ENCODE measurements at places on chromosomes 11 and 22.

- H3K27ac ChIP-seq = peak overlapping the region; percentile 90
- H3K4me1 ChIP-seq = peaks cover 30% of the 10 kb centered on the region
- peak overlapping the region; percentile 87 for H3K4me3 ChIP-seq
- no peaks in the 10 kb centered on the region for H3K36me3 ChIP-seq
Observed at GRCh38 chr22:46044621-46045458, 67.9 kb upstream of the WNT7B start.

DNA sequence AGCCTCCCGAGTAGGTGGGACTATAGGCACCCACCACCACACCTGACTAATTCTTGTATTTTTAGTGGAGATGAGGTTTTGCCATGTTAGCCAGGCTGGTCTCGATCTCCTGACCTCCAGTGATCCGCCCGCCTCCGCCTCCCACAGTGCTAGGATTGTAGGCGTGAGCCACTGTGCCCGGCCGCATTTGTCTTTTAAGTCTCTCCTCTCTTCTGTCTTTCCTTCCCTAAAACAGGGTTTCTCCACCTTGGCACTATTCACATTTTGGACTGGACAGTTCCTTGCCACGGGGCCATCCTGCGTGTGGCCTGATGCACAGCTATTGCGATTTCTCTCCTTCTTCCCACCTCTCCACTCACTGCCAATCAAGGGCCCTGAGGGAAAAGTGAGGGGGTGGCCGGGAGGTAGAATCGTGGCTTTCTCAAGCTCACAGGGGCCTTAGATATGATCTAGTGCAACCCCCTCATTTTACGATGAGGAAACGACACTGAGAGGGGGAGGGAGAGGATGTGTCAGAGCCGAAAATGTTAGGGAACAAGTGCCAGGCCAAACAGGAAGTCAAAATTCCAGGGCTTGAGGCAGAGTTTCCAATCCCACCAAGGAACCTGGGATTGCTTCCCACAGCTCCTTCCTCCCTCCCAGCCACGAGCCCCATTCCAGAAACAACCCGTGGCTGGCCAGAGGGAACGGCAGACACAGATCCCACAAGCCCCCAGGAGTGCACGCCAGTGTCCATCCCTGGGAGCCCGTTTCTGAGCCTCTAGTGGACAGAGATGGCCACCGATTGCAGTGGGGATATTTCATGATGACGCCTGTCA is 21.2 kb downstream of the SCGB1A1 start:
- H3K27me3 ChIP-seq = peaks cover 3% of the 10 kb centered on the region
- peak; percentile 26 for DNase-seq
- peak overlapping the region; percentile 80 for H3K27ac ChIP-seq

DNA sequence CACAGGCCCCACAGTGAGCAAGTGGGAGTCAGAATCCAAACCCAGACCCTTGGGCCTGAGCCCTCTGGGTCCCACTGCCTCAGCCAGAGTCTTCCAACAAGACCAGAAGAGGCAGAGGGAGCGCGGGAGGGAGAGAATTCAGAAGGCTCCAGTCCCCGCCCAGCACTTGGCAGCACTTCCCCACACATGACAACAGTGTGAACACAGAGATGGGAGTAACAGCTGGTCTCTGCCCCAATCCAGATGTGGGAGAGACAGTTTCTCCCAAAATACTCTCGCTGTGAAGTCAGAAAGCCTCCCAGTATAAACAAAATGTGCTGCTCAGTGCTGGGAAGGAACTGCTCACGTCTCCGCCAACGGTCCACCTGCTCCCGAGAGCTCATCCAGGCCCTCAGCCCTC is 219.9 kb downstream of the MN1 start:
- no peak for DNase-seq
- H3K27me3 ChIP-seq = peaks cover 24% of the 10 kb centered on the region
- H3K27ac ChIP-seq = no peak overlapping the region
- H3K36me3 ChIP-seq = no peaks in the 10 kb centered on the region
- H3K4me1 ChIP-seq = no peaks in the 10 kb centered on the region

- no peaks in the 10 kb centered on the region for H3K27me3 ChIP-seq
- peaks cover 65% of the 10 kb centered on the region for H3K4me1 ChIP-seq
- peak overlapping the region; percentile 50 for H3K27ac ChIP-seq
- H3K4me3 ChIP-seq = no peak overlapping the region
Observed at GRCh38 chr11:128022007-128022368, 565.4 kb downstream of the ETS1 start.

- H3K27me3 ChIP-seq = no peaks in the 10 kb centered on the region
- peaks cover 37% of the 10 kb centered on the region for H3K36me3 ChIP-seq
- no peak overlapping the region for H3K27ac ChIP-seq
- no peak overlapping the region for H3K4me3 ChIP-seq
Observed at GRCh38 chr22:30333707-30334087, 7.0 kb upstream of the TBC1D10A start.

DNA sequence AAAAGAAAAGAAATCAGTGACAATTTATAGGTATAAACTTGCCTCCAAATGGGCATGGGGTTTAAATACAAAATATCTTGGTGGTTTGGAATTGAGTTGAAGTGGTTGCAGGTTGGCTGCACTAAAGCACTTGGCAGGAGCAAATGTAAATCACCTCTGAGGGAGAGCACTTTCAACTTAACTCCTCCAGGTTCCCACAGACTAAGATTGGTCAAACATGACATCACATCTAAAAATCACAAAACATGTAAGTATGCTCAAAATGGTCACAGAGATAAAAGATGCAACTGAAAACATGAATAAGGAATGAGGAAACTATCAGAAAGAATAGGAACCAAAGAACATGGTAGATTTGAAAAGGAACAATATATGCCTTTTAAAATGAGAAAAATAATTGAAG is 12.3 kb upstream of the SHANK3 start:
- H3K27me3 ChIP-seq = no peaks in the 10 kb centered on the region
- peaks cover 17% of the 10 kb centered on the region for H3K4me1 ChIP-seq
- H3K4me3 ChIP-seq = no peak overlapping the region
- peaks cover 4% of the 10 kb centered on the region for H3K36me3 ChIP-seq
- H3K27ac ChIP-seq = no peak overlapping the region
- DNase-seq = no peak

GRCh38 chr11:126687477-126687876 is 313.1 kb downstream of the KIRREL3 start:
- H3K4me1 ChIP-seq = peaks cover 7% of the 10 kb centered on the region
- H3K4me3 ChIP-seq = no peak overlapping the region
- H3K27me3 ChIP-seq = no peaks in the 10 kb centered on the region
- peaks cover 14% of the 10 kb centered on the region for H3K36me3 ChIP-seq

GRCh38 chr22:43571181-43571580 is 159.4 kb downstream of the MPPED1 start:
- H3K27ac ChIP-seq = no peak overlapping the region
- H3K4me3 ChIP-seq = no peak overlapping the region
- H3K36me3 ChIP-seq = peaks cover 5% of the 10 kb centered on the region
- DNase-seq = no peak

- no peaks in the 10 kb centered on the region for H3K27me3 ChIP-seq
- H3K4me1 ChIP-seq = no peaks in the 10 kb centered on the region
- DNase-seq = no peak
- H3K27ac ChIP-seq = no peak overlapping the region
- H3K4me3 ChIP-seq = no peak overlapping the region
Observed at GRCh38 chr22:48755059-48755949, 1072.4 kb downstream of the BRD1 start.

DNA sequence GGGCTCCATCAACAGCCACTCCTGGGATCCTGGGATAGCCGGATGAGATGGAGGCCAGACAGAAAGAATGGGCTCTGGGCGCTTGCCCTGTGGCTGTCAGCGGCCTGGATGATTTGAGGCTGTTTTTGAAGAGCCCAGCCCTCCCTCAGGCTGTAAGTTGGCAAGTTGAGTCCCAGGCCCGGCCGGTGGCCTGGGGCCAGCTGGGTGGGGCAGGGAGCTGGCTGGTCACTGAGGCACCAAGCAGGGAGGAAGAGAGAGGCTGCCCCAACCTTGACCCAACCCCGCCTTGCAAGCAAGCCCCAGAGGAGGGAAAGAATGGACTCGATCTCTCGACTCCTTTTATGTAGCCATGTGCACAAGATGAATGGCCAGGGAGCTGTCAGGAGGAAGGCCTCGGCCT is 34.9 kb downstream of the RIBC2 start:
- H3K27me3 ChIP-seq = peaks cover 2% of the 10 kb centered on the region
- peaks cover 61% of the 10 kb centered on the region for H3K4me1 ChIP-seq
- DNase-seq = no peak
- H3K4me3 ChIP-seq = no peak overlapping the region

DNA sequence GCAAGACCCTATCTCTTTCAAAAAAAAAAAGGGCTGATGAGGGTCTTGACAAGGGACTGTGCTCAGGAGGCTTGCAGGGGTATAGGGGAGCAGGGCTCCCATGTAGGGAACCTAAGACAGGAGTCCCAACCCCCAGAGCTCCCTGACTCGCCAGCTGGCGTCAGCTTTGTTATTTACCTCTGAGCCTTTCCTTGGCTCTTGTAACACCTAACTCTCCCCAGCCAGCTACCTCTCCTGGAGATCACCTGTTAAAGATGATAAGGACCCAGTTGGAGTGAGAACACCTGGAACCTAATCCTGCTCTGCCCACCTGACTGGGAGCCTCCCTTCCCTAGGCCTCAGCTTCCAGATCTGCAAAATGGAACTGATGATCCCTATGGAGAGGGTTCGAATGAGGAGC is 13.2 kb downstream of the SLC35E4 start:
- H3K36me3 ChIP-seq = peaks cover 8% of the 10 kb centered on the region
- H3K27me3 ChIP-seq = no peaks in the 10 kb centered on the region

DNA sequence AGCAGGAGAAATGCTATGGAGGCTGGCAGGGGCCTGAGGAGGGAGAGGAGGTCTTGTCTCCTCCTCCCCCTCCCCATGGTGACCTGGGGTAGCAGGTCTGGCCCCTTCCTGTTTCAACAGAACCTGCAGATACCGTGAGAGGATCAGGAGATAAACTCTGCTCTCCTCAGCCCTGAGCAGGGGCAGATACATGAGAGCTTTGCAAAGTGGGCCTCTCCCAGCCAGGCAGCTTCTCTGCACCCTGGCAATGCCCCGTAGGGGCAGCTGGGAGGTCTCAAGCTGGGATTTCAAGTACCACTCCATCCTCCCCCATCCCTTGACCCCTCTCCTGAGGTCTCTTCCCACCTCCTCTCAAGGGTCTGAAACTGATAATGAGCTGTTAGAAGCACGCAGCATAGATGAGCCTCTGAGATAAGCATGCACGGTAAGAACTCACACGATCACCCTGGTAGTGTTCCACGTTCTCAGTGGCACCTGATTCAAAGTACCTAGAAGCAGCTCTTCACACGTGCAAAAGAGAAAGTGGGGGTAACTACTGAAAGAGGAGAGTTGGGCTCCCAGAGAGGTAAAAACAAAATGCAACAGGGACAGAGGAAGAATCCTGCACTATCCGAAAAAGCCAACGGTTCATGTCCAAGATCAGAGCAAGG is 4.9 kb upstream of the CCDC86 start:
- no peak overlapping the region for H3K4me3 ChIP-seq
- no peak overlapping the region for H3K27ac ChIP-seq
- H3K4me1 ChIP-seq = peaks cover 45% of the 10 kb centered on the region
- H3K36me3 ChIP-seq = no peaks in the 10 kb centered on the region
- DNase-seq = no peak

DNA sequence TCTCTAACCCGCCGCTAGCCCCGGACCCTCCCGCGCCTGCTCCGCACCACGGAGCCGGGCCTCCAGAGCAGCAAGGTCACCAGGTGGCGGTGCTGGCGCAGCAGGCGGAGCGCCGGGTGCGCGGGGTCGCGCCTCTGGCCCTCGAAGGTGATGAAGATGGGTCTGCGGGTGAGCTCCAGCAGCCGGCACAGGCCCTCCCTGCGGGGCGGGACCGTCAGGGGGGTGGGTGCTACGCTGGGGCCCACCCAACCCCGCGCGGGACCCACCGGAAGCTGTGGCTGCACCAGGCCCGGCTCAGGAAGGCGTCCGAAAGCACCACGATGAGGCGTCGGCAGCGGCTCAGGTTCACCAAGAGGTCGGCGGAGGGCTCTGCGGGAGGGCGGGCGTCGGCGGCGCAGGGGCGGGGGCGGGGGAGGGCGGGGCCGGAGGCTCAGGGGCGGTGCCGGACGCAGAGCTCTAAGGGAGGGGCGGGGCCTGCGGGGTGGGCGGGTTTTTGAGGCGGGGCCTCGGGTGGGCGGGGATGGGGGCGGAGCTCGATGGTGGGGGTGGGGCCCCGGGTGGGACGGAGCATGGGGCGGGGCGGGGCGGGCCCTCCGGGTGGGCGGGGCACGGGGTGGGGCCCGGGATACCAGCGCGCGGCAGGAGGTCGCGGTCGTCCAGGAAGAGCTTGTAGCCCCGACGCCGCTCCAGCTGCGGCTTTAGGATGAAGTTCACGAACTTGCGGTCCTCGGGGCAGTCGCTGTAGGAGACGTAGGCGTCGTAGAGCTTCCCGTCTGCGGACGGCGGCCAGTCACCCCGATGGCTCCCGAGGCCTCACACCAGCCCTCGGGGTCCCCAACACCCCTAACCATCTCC is 7.8 kb downstream of the SIGIRR start:
- no peaks in the 10 kb centered on the region for H3K27me3 ChIP-seq
- H3K27ac ChIP-seq = no peak overlapping the region
- H3K4me3 ChIP-seq = peak overlapping the region; percentile 9
- DNase-seq = peak; percentile 41
- H3K36me3 ChIP-seq = no peaks in the 10 kb centered on the region

- no peaks in the 10 kb centered on the region for H3K27me3 ChIP-seq
- H3K4me1 ChIP-seq = no peaks in the 10 kb centered on the region
Observed at GRCh38 chr11:104487046-104487806, 323.3 kb upstream of the PDGFD start.

DNA sequence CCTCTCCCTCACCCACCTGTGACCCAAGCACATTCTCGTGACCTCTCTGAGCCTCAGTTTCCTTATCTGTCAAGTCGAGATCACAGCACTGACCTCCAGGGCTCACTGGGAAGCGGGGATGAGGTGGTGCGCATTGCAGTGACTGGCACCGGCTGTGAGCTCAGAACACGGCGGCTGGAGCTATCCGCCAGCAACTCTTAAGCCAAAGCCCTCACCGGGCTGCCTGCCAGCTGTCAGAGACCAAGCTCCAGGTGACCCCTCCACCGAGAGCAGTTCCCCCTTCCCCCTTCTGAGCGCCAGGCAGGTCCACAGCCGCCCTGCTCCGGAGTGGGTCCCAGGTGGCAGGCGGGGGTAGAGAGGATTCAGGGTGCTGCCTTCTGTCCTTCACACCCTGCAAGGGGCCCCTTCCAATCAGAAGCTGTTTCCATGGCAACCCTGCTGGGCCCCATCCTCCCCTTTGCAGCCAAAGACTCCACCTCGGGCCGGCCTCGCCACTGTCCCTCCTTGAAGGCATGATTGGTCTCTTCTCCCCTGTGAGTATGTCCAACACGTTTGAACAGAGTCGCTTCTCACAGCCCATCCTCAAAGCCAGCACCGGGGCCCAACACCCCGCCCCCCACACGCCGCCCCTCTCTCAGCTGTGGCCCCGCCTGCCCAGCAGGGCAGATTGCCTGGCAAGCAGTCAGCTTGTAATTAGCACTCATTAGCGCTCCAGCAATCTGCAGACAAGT is 98.7 kb downstream of the WNT7B start:
- H3K4me3 ChIP-seq = no peak overlapping the region
- no peaks in the 10 kb centered on the region for H3K4me1 ChIP-seq
- no peak for DNase-seq

- H3K4me3 ChIP-seq = no peak overlapping the region
- peaks cover 29% of the 10 kb centered on the region for H3K4me1 ChIP-seq
- H3K27me3 ChIP-seq = peaks cover 2% of the 10 kb centered on the region
- H3K27ac ChIP-seq = no peak overlapping the region
- H3K36me3 ChIP-seq = no peaks in the 10 kb centered on the region
Observed at GRCh38 chr11:100830274-100830673, 143.2 kb downstream of the ARHGAP42 start.
